ENCODE measurements at places on chromosomes 1 and 21.

- no peak for DNase-seq
Measured at GRCh38 chr1:57986432-57986831, 560.1 kb downstream of the OMA1 start.

DNA sequence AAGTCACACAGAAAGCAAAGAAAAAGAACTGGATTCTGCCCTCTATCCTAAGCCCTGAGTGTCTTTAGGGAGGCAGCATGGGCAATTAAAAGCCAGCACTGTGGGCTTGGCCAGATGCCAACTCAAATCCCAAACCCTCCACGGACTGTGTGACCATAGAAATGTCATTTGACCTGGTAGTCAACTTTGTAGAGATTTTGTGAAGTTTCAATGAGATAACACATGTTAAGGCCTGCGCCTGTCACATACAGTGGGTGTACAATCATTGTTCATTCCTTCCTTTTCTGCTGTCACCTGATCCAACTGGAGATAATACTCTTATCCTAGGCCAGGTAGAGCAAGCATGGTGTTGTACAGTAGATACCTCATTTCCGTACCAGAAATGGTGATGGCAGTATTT, 54.2 kb downstream of the TMEM53 start:
- no peak for DNase-seq

GRCh38 chr1:23376890-23377811, 7.5 kb upstream of the ZNF436 start:
- no peak for DNase-seq

DNA sequence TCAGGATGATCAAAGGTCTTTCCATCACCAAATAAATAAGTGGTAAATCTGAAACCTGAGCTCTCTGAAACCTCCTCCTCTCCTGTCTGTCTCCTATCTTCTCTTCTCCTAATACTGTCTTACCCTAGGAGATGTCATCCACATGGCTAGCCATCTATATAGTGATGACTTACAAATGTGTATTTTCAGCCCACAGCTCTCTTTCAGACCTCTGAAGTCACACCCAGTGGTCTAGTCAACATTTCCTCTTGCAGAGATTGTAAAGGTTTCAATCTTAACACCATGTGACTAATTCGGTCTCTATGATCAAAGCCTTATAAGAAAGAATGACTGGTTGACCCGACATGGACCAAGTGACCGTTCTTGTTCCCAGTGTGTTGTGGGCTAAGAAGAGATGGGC, 63.1 kb upstream of the DPT start:
- no peak for DNase-seq
